A549 treated with CpdA at 1 μM for 4 hours (cell line): ENCODE measurements at places on chromosomes 7 and 10. TPM values are rescaled to one million over a fixed set of nuclear protein-coding genes. Genes with fewer than 3 reads are reported as not detected.

KRIT1 gene
- 23.3 to 33.3 TPM (median 27.1 TPM) in 5 replicates for total RNA-seq

AHR gene
- total RNA-seq: 10.8 to 18.0 TPM (median 15.4 TPM) in 5 replicates

CAMK1D gene
- 6.3 to 8.0 TPM (median 7.6 TPM) in 5 replicates for total RNA-seq

VWDE gene
- total RNA-seq: 0.31 to 0.84 TPM (median 0.48 TPM) in 5 replicates

NEURL1 gene
- 0.21 to 0.54 TPM (median 0.43 TPM) in 5 replicates for total RNA-seq

APBB1IP gene
- total RNA-seq: 9.3 to 11.1 TPM (median 10.5 TPM) in 5 replicates

LHPP gene
- total RNA-seq: 11.3 to 12.9 TPM (median 11.6 TPM) in 5 replicates

TNS3 gene
- 72.5 to 87.3 TPM (median 84.6 TPM) in 5 replicates for total RNA-seq

RASA4B gene
- total RNA-seq: 0.89 to 2.3 TPM (median 1.5 TPM) in 5 replicates

TPST1 gene
- 8.0 to 9.8 TPM (median 9.6 TPM) in 5 replicates for total RNA-seq

SORCS3 gene
- total RNA-seq: not detected in 5 replicates

LIPN gene
- not detected in 5 replicates for total RNA-seq

PON1 gene
- total RNA-seq: 0.14 to 0.59 TPM (median 0.45 TPM) in 5 replicates

FAM13C gene
- total RNA-seq: 0.08 to 0.32 TPM (median 0.14 TPM) in 4 of 5 replicates, not detected in the other

CCDC172 gene
- total RNA-seq: not detected in 5 replicates

H2AZ2 gene
- total RNA-seq: 207 to 270 TPM (median 251 TPM) in 5 replicates

MINDY3 gene
- 11.6 to 15.6 TPM (median 12.6 TPM) in 5 replicates for total RNA-seq

MPP7 gene
- total RNA-seq: 0.05 to 0.28 TPM (median 0.19 TPM) in 5 replicates

PRKG1 gene
- not detected in 5 replicates for total RNA-seq

OR2A12 gene
- not detected in 5 replicates for total RNA-seq

MAD1L1 gene
- total RNA-seq: 17.5 to 27.1 TPM (median 21.8 TPM) in 5 replicates

DDX56 gene
- total RNA-seq: 107 to 146 TPM (median 128 TPM) in 5 replicates

FAM25A gene
- total RNA-seq: 1.1 TPM in 1 of 5 replicates, not detected in the others

MALRD1 gene
- 0.02 TPM in 1 of 5 replicates, not detected in the others for total RNA-seq
